ENCODE measurements at places on chromosomes 2 and 18.

- DNase-seq = no peak
Observed at GRCh38 chr18:3048121-3048520, 35.2 kb upstream of the LPIN2 start.

- DNase-seq = no peak
Observed at GRCh38 chr18:39259736-39260135, 1694.1 kb upstream of the CELF4 start.

GRCh38 chr18:31061945-31062344 lies 19.4 kb upstream of the DSC3 start:
- no peak for DNase-seq

- DNase-seq = no peak
Observed at GRCh38 chr2:68225119-68225632, 27.2 kb downstream of the PPP3R1 start.

Data from NCI-H187 treated with DMSO at 0.1 percent for 48 hours (cell line).